ENCODE measurements at places on chromosomes 11 and 22.
A peak's percentile ranks its signal among the peaks of the same experiment; 100 is the strongest.

DNA sequence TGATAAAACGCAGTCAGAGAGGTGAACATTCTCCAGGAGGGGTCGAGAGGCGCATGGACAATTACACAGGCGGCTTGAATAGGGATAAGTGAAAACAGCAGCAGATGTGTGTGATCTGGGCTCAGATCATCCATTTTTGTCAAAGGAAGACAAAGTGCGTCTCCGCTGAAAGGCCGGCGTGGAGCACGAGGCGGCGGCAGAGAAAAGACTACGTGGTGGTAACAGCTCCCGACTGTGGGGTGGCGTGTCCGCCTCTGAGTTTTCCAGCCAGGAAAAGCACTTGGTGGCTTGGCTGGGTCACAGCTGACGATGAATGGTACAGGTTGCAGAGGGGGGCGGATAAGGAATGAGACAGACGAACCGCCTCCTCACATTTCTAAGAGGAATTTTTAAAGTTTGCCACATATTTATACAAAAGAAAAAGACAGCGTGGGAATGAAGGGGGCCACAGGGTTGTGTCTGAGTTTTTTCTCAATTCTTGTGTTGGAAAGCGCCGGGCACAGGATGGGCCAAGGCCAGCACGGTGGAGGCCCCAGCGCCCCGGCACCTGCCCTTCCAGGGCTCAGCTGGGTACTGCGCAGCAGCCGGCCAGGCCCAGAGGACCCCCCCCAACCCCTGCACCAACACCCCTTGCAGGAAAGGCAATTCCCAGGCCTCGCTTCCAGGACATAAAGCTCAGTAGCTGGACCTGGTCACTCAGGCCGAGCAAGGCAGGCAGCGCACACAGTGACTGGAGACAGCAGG is 80.4 kb downstream of the TRMU start:
- DNase-seq: no peak

GRCh38 chr11:10716543-10717259 is 23.1 kb upstream of the IRAG1 start:
- no peak for DNase-seq

GRCh38 chr22:49975543-49976389 is 15.2 kb downstream of the PIM3 start:
- DNase-seq: peak; percentile 54

DNA sequence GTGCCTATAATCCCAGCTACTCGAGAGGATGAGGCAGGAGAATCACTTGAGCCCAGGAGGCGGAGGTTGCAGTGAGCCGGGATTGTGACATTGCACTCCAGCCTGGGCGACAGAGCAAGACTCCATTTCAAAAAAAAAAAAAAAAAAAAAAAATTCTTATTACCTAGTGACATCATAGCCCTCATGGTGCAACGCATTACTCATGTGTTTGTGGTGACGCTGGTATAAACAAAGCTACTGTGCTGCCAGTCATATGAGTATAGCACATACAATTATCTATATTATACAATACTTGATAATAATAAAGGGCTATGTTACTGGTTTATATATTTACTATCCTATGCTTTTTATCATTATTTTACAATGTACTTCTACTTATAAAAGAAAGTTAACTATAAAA is 41.2 kb downstream of the OR2AT4 start:
- no peak for DNase-seq

- no peak for DNase-seq
These were observed 12.6 kb downstream of the MICALL1 start for GRCh38 chr22:37918580-37919270.

DNA sequence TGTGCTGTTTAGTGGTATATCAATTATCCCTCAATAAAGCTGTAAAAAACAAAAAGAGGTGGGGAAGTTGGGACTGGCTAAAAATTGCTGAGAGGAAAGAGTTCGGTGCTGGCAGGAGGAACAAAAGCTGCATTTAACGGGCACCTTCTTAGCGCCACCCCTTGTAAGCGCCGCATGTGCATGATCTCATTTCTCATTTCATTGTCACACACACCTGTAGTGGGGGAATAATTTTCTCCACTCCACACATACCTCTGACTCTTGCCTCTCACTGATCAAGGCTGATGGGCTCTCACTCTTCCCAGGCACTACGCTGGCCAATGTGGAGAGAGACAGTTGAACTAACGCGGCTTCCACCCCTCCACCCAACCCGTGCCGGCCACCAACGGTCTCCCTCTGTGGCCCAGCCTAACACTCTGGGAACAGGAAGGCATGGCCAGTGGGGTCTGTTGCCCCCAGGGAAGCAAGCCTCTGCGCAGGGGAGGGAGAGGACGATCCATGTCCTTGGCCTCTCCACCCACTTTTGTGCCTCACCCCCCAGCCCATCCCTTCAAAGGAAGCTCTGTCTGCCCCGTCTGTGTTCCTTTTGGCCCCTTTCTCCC is 186.7 kb upstream of the SYT13 start:
- DNase-seq: no peak

DNA sequence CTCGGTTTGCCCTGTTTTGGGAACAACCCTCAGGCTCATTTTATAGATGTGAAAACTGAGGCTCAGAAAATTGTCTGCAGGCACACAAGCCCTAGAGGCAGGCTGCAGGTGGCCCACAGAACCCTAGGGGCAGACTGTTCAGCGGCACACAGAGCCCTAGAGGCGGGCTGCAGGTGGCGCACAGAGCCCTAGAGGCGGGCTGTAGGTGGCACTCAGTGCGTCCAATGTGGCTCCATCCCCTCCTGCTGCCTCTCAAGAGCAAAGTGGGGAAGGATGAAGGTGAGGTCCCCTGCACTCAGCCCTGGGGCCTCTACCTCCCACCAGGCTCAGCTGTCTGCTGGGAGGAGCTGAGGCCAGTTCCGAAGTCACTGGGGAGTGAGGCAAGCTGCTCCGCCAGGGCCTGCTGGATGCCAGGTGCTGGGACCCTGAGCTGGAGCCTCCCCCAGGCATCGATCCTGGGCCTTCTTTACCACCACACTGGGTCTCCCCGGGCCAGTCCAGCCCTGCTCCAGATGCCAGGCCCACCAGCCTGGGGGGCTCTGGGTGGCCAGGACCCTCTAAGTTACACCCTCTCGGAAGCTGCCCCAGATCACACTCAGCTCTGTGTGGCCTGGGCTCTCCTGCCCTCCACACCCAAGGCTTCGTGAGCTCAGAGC is 2.3 kb downstream of the ACY3 start:
- no peak for DNase-seq

GRCh38 chr11:498297-499181 is 8.5 kb downstream of the RNH1 start:
- DNase-seq: no peak

DNA sequence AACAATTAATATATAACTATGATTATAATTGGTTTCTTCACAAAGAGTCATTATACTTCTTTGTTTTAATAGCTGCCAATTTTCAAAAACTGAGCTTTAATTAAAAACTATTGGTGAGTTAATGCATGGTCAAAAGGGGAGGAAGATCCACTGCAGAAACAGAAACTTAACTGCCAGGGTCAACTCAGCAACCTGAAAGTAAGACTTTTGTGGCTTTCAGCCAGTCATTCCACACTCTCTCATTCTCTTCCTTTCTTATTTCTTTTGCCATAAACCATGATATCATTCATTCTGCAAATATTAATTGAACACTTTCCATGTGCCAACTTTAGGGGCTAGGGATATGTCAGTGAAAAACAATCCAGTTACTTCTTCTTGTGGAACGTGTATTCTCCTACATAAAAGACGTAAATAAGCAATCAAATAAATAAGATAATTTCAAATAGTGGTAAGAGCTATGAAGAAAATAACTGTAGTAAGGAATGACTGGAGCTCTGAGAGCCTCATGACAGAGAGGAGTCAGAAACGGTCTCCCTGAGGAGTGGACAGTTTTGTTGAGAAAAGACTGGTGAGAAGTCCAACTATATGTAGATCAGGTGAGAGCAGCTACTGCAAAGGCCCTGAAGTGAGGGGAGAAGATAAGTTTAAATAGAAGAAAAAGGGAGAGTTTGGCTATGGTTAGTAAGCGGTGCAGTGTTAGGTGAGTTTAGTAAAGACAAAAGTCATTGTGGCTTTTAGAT is 130.5 kb downstream of the GRIA4 start:
- no peak for DNase-seq

- DNase-seq: no peak
These were observed 92.8 kb upstream of the DRD2 start for GRCh38 chr11:113567867-113568544.

GRCh38 chr22:49928185-49928495 is 9.7 kb downstream of the CRELD2 start:
- no peak for DNase-seq

DNA sequence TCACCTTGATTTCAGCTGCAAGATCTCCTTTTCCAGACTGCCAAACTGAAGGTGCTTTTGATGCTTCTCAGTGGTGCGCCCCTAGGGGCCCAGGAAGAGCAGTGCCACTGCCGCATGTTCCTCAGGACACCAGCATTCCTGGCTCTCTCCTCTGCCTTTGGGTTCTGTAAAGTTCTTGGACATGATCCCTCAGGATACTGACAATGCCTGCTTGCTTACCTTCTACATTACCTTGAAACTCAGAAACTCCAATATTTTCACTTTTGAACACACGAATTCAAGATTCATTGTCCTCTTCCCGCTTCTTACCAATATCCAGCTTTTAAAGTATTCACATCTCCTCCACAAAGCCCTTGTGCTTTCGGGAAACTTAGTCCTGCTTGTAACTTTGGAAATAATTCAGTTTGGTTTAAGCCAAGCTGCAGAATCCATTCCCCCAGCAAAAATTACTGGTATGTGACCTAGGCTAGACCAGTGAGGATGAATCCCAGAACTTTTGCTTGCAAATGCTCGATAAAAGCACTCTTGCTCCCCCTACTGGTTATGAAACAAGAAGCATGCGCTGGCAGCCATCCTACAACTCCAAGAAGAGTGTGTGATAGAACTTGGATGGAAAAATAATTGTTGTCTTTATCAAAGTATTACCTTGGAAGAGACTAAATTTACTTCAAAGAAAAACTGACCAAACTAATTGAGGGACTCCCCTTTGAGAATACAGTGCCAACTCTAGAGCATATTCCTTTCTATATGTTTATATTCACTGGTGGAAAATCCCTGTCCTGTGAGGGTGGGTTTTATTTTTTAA is 16.5 kb upstream of the OR5B21 start:
- peak; percentile 79 for DNase-seq

DNA sequence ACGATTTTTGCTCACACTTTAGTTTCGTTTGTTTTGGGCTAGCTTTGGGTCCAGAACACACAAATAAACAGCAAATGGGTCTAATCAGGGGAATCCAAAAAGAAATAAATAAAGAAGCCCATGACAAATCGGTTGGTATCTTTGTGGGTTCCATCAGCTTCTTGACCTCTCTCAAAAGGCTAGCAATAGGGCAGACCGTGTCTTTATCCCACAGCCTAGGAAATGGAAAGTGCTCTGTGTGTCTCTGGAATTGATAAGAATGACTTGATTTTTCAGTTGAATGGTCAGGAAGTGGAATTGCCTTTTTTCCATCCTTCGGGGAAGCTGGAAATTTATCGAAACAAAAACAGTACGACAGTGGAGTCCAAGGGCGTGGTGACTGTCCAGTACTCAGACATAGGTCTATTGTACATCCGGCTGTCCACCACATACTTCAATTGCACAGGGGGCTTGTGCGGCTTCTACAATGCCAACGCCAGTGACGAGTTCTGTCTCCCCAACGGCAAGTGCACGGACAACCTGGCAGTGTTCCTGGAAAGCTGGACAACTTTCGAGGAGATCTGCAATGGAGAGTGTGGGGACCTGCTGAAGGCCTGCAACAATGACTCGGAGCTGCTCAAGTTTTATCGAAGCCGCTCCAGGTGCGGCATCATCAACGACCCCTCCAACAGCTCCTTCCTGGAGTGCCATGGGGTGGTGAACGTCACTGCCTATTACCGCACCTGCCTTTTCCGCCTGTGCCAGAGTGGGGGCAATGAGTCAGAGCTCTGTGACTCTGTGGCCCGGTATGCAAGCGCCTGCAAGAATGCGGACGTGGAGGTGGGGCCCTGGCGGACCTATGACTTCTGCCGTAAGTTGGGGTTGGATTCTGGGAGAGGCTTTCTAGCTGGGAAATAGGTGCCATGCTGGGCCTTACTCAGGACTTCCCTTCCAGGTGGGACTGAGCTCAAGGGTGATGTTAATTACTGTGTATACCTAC is 28.6 kb downstream of the TECTA start:
- no peak for DNase-seq

- no peak for DNase-seq
These were observed 127.0 kb downstream of the MRTFA start for GRCh38 chr22:40509401-40510134.

All from sciatic nerve (tissue), 2 donors.